H4 (cell line): ENCODE measurements at places on chromosomes 11 and 22.
A peak's percentile ranks its signal among the peaks of the same experiment; 100 is the strongest.

DNA sequence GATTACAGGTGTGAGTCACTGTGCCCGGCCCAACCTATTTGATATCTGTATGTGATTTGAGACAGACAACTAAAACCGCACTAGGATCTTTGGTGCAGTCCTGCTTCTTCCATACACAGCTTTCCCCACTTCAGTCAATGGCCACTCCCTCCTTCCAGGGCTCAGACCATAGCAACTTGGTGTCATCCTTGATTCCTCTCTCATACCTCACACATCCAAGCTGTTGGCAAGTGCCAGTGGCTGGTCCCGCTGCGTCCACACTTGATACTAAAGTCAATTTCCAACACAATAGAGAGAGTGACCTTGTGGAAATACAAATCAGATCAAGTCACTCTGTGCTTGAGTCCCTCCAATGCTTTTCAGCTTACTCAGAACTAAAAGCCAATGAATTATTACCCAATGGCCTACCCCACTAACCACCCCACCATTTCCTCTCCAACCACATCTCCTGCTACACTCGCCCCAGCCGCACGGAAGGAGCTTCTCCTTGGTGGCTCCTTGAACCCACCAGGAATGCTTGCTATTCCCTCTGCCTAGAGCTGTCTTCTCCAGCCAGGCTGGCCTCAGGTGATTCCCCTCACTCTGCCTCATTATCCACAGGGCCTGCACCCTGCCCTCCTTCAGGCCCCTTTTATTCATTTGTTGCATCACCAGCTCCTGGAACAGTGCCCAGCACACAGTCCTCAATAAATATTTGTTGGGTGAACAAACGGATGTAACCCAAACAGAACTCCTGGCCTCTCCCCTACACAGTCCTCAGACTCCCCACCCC, 12.9 kb downstream of the ABTB2 start:
- peak; percentile 86 for DNase-seq

DNA sequence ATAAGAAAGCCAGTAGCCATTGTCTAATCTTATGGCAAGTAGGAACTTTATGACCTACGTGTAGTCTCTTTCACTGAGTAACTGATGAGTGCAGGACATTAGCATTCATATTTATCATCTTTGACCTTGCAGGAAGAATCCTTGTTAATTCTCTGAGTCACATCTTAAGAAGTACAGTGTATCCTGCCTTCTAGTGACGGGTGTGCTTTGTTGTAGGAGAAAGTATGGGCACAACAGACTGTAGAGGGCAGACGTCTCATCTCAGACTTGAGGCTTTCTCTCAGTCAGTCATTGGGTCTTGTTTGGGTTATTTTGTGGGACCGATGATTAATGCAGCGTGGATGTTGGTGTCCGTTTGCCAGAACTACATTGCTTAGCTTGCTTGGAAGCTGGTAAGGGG, 6.8 kb downstream of the RNF214 start:
- DNase-seq, result peak; percentile 26

DNA sequence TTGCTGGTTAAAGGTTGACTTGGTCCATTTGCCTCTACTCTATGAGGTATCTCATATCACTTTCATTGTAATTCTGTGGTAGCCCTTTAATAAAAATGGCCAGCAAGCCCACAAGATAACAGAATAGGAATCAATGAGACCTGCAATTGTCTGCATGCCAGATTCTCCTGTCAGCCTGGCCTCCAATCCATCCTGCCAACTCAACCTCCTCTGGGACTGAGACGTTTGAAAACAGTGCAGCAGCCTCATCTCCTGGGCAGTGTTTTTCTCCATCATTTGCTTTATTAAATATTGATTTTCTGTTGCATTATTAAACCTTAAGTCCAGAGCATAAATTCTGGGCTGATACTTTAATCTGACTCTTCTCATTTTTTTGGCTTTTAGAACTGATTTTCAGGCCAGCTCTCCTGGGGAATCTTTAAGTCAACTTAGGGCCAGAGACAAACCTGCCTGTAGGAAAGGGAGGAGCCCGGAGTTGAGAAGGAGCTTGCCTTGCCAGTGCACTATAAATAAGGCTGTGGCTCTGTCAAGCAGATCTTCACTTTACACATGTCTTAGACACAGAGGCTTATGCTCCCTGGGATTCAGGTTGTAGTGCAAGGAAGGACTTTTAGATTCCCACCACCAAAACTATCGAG, 798.0 kb downstream of the NTM start:
- no peak for DNase-seq

- no peak for DNase-seq
These were observed 97.1 kb downstream of the ADAMTS15 start for GRCh38 chr11:130545449-130546072.

- no peak for DNase-seq
These were observed 77.1 kb upstream of the MTMR2 start for GRCh38 chr11:96001037-96001436.
